Calu3 (cell line): ENCODE measurements at places on chromosomes 6 and 20. TPM values are rescaled to one million over a fixed set of nuclear protein-coding genes. Genes with fewer than 3 reads are reported as not detected.

The BNIP5 gene
- 0.88 and 0.94 TPM in 2 replicates for total RNA-seq

The SPATS1 gene
- not detected in 2 replicates for total RNA-seq

GRCh38 chr20:37108676-37109075 lies 12.9 kb upstream of the RBL1 start:
- DNase-seq, result no peak
- H3K27me3 ChIP-seq, result peaks cover 13% of the 10 kb centered on the region
- H3K27ac ChIP-seq, result no peak overlapping the region
- no peaks in the 10 kb centered on the region for H3K36me3 ChIP-seq
- no peak overlapping the region for H3K4me3 ChIP-seq
- no peaks in the 10 kb centered on the region for H3K4me1 ChIP-seq

DNA sequence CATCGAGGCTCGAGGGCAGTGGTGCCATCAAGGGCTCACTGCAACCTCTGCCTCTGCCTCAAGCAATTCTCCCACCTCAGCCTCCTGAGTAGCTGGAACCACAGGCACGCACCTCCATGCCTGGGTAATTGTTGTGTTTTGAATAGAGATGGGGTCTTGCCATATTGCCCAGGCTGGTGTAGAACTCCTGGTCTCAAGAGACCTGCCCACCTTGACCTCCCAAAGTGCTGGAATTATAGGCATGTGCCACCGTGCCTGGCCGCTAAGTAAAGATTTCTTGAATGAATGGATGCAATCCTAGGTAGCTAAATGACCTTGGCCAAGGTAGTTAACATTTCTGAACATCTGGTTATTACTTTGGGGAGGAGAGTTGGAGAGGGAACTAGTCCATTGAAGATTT lies 7.4 kb downstream of the SCAF8 start:
- no peak overlapping the region for H3K27ac ChIP-seq
- no peak overlapping the region for H3K4me3 ChIP-seq
- no peaks in the 10 kb centered on the region for H3K4me1 ChIP-seq
- no peak for DNase-seq

GRCh38 chr20:33822991-33823390 lies 11.8 kb downstream of the CHMP4B start:
- no peaks in the 10 kb centered on the region for H3K27me3 ChIP-seq
- no peak for DNase-seq

- no peaks in the 10 kb centered on the region for H3K27me3 ChIP-seq
- peaks cover 9% of the 10 kb centered on the region for H3K4me1 ChIP-seq
- no peak overlapping the region for H3K4me3 ChIP-seq
- DNase-seq, result no peak
Observed at GRCh38 chr6:81995548-81996289, 243.2 kb upstream of the TENT5A start.
